ENCODE measurements at places on chromosomes 2 and 18.

DNA sequence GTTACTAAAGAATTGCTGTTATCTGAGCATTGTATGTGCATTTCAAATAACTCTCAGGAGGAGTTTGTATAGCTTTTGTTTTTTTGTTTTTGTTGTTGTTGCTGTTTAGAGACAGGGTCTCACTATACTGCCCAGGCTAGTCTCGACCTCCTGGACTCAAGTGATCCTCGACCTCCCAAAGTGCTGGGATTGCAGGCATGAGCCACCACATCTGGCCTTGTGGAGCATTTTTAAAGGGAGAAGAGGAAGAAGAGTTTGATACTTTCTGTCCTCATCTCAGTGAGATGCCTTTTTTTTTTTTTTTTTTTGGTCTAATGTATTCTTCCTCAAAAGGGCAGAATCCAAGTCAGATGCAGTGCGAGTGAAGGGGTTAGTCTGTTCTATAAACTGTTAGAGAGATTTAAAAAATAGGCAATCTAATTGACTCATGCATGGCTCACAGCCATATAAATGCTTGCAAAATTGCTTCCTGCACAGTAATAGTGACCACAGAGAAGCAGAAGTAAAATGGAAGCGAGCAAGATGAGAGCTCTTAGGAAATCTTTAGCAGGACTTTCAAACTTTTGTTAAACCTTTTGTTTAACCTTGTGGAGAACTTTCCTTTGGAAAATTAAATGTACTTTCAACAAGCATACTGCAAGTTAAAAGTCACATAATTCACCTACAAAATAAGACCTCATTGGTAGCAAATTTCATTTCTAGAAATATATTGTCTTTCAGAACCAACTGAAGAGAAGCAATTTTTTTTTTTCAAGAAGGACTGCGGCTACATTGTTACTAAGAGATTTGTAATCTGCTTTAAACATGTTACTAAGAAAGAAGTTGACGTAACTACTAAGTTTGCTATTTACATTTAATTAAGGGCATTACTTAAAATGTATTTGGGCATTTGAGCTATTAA, 52.3 kb upstream of the ROCK1 start:
- no peak for DNase-seq

DNA sequence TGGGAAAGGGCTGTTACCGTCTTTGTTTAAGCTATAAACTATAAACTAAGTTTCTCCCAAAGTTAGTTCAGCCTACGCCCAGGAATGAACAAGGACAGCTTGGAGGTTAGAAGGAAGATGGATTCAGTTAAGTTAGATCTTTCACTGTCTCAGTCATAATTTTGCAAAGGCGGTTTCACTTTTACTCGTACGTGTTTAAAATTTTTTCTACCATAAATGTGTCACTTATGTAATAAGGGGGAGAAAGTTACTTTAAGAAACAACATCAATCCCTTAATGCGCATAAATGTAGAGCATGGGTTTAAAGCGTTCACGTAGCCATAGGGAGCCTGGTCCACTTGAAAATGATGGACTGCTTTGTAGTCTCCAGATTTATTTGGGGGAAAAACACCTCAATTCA, 71.3 kb downstream of the SNORC start:
- DNase-seq: no peak

DNA sequence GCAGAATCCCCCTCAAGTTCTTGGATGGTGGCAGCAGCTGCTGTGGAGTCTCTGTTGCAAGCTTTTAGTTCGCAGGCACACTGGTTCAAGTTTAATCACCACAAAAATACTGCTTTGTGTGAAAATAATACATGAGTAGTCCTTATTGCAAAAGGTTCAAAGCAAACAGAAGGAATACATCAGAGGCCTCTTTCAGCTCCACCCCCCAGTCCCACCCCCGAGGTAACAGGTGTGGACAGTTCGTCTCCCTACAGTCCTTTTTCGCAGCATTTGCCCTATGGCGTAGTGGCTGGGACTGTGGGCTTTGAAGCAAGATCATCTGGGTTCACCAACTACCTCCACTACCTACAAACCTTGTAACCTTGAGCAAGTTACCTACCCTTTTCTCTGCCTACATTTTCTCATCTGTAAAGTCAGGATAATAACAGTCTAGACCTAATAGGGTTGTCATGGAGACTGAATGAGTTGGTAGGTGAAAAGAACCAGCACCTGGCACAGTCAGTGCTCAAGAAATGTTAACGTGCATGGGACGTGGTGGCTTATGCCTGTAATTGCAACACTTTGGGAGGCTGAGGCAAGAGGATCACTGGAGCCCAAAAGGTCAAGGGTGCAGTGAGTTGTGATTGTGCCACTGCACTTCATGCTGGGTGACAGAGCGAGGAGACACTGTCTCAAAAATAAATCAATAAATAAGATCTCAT, 61.7 kb downstream of the TCF7L1 start:
- DNase-seq: no peak

- DNase-seq: no peak
Measured at GRCh38 chr2:26325851-26326250, 20.1 kb upstream of the SELENOI start.

- DNase-seq: no peak
Measured at GRCh38 chr2:75564026-75564688, 3.4 kb upstream of the EVA1A start.

- no peak for DNase-seq
Measured at GRCh38 chr18:67290421-67290820, 226.1 kb downstream of the DSEL start.

GRCh38 chr2:239551206-239551605, 150.4 kb upstream of the HDAC4 start:
- no peak for DNase-seq

GRCh38 chr18:55139307-55139706, 180.0 kb upstream of the CCDC68 start:
- no peak for DNase-seq

DNA sequence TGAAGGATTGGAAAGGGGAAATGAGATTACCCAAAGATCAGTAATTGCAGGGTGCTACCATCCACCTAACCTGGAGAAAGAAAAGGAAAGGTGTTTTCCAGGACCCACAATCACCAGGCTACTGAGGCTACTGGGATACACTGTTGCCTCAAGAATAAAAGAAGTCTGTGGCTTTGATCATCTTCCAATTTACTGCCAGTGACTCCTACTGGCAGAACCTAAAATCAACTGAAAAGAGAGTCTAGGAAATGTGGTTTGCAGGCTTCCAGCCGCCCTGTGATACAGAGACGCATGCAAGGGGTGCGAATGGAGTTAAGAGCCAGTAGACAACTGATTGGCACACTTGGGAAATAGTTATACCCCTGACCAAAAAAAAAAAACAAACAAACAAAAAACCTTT, 16.6 kb upstream of the TTL start:
- no peak for DNase-seq

GRCh38 chr2:145460112-145460511, 940.2 kb upstream of the ZEB2 start:
- no peak for DNase-seq

DNA sequence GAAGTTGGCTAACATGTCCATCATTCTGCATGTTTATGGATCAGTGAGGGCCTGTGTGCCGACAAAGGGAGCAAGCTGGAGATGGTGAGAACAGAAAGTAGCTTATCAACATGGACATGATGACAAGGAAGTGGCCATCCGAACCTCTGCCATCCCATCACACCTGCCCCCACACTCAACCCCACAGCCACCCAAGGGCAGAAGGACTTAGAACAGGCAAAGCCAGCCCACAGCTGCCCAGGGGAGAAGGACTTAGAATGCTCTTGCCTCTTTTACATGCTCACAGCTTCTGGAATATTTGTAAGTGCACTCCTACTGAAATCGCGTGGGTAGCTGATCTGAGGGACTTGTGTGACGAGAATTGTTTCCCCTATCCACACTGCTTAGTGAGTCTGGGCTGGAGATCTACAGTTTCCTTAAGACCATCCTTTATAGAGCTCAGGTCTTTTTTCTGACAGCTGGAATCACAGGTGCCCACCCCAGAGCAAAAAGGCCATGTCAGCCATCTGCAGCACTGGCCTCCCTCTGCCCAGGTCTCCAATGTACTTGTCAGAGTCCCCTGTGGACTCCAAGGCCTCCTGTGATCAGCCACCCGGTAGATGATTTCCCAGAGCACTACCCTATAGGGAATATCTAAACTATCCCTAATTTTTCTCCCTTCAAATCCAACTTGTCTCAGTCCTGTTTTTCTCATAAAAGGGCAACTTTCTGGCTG, 154.1 kb downstream of the SMAD7 start:
- no peak for DNase-seq

DNA sequence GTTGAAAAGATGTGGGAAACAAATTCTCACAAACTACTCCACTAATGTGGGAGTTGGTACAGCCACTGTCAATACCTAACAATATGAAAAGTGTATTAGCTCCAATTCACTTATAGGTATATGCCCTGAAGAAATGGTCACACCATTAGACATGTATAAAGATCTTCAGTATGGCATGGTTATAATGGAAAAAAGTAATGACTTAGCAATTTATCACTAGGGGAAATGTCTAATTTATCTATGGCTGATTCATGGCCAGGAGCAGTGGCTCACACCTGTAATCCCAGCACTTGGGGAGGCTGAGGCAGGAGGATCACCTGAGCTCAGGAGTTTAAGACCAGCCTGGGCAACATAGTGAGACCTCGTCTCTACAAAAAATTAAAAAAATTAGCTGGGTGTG, 52.5 kb downstream of the UGP2 start:
- no peak for DNase-seq

GRCh38 chr2:47211497-47212011, 56.4 kb upstream of the STPG4 start:
- no peak for DNase-seq

DNA sequence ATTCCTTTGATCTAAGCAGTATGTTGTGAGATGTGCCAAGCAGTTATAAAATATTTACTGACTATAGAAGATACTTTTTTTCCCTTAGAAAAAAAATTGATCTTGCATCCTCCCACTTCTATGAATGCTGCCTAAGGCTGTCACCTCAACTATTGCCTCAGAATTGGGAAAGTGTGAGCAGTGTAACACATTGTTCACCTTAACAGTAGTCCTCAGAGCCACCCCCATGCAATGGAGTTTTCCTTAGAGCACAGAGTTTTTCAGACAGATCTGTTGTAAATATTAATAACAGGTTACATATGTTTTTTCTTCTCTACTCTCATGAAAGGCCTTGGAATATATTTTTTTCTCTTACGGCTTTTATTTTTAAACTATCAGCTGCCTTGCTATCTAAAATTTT, 607.3 kb downstream of the STK39 start:
- DNase-seq: no peak

- no peak for DNase-seq
Measured at GRCh38 chr2:96470636-96471035, 34.5 kb downstream of the NEURL3 start.

DNA sequence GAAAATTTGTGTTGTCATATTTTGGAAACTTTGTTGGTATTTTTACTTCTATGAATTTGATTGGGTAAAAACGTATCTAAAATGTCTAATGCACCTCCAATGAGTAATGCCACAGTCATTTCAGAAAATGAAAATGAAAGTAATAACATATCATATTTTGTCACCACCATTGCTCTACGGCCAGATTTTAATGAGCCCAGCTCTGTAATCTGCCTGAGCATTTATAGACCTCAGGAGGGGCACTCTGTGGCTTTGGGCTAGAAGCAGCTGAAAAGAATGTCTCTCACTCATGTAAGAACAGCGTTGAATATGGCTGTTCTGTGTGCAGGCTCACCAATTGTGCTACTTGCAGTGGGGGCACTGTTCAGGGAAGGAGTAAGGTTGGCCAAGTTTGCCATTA, 32.7 kb upstream of the ABCA12 start:
- peak; percentile 26 for DNase-seq

GRCh38 chr2:132632000-132632649, 37.9 kb downstream of the LYPD1 start:
- no peak for DNase-seq

- no peak for DNase-seq
Measured at GRCh38 chr2:10303181-10303693, 533 bp downstream of the HPCAL1 start.

DNA sequence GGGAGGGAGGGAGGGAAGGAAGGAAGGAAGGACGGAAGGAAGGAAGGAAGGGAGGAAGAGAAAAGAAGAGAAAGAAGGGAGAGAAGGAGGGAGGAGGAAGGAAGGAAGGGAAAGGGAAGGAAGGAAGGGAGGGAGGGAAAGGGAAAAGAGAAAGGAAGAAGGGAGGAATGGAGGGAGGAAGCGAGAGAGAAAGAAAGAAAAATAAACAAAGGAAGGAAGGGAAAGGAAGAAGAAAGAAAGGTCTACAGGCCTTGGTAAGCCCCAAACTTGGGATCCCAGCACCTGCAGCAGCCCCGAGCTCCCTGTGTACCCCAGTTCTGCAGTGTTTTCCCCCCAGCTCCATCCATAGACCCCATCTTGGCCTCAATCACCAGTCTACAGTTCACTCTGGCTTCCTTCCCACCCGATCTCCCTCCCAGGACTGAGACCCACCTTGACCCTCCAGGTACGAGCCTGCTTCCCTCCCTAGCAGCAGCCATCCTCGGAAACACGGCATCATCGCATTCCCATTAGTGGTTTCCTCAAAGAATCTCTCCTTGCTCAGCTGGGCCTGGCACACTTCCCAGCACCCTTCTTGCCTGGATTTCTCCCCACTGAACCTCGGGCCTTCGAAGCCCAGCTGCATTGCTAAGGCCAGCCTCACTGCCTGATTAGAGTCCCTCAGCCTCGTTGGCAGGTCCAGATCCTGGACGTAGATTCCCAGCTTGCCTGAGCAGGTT, 46.1 kb upstream of the SH3BP4 start:
- peak; percentile 20 for DNase-seq

DNA sequence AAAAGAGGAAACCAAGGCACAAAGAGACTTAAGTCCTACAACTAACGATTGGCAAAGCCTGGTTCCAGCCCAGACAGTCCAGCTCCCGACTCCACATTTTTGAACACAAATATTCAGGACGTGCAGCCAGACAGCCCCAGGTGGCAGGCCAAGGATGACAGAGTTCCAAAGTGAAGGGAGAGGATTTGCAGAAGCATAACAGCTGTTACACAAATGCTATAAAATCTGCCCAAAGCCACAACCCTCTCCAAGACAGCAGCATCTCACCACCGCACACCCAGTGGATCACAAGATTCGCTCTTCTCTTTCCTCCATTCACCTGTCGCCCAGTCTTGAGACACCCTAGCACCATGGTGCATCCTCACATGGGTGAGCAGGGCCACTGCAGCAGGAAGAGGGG, 227.1 kb upstream of the ID2 start:
- DNase-seq: no peak

DNA sequence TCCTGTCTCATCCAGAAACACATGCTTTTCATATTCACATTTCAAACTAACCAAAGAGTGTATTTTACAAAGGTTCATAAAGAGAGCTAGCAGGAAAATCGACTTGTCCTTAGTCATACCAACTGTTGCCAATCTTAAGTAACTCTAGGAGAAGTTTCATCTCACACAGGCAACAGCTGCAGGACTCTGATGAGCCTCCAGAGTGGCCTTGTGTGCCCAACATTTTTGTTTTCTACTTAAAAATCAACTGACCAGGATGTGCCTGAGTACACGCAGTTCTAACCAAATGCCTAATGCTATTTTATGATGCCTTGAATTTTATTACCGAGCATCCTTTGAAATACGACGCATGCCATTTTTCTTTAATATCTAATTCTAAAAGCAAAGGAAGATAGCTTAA, 595.9 kb upstream of the LRRTM4 start:
- DNase-seq: no peak
